ENCODE measurements at places on chromosomes 7 and 10.

- no peak for DNase-seq
Measured at GRCh38 chr10:14736600-14737081, 38.1 kb downstream of the FAM107B start.

DNA sequence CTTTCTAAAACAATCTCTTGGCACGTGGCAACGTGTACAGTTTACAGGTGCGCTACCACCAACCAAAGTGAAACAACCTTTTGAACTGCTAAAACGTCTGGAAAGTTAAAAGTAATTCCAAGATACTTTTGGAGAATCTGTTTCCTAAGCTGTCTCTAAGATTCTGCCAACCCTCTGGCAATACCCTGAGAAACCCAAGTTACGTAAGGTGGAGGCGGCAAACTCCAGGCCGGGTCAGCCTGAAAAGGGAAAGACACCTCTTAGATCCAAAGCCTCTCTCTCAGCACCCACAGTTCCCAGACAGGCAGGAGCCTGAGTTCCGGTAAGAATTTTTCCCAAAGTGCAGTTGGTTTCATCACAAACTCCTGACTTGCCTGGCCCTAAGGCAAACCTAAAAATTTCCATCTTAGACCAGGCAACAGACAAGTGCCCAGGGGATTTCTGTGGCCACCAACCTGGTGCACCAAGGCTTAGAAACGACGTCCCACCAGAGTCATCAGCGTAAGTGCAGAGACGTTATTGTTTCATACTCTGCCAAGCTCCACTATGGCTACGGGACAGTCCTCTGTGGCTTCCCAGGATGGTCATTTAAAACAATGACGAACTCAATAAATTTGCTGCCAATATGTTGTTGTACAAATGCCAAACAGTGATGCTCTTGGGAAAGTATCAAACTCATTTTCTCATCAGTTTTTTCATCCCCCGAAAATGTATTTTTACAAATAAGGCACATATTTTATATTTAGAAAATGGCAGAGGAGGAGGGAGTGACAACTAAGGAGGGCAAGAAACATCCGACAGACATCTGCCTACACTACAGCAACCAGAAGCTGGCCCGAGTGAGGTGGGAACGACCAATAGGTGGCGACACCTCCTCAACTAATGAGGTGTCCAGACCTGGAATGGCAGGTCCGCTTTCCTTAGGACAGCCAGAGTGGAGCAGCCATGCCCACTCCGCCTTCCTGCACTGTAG lies 205.8 kb upstream of the FRMD4A start:
- peak; percentile 60 for DNase-seq

GRCh38 chr10:128973221-128973620 lies 493.8 kb upstream of the MGMT start:
- no peak for DNase-seq

- DNase-seq = no peak
Measured at GRCh38 chr10:77820349-77820748, 106.2 kb downstream of the DLG5 start.

DNA sequence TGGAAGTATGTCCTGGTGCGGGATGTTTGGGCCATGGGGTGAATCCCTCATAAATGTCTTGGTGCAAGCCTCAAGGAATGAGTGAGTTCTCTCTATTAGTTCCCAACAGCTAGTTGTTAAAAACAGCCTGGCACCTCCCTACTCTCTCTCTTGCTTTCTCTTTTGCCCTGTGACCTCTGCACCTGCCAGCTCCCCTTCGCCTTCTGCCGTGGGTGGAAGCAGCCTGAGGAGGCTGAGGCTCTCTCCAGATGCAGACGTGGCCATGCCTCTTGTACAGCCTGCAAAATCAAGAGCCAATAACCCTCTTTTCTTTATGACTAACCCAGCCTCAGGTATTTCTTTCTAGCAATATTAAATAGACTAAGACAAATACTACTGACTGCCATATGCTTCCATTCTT lies 210.3 kb downstream of the POM121L12 start:
- DNase-seq = no peak

GRCh38 chr7:106462365-106462859 lies 177.6 kb upstream of the NAMPT start:
- peak; percentile 43 for DNase-seq

- DNase-seq = no peak
Measured at GRCh38 chr10:11449761-11450160, 161.7 kb downstream of the USP6NL start.

DNA sequence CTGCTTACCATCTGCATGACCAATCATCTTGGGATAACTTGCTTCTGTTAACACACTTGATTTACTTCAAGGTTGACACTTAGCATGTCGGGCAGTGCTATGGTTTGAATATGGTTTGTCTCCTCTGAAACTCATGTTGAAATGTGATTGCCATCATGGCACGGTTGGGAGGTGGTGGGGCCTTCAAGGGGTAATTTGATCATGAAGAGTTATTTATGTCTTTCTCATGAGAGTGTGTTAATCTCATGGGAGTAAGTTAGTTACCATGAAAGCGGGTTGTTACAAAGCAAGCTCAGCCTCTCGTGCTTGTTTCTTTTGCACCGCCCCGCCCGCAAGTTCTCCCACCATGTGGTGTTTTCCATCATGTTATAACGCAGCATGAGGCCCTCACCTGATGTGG lies 163.6 kb downstream of the DOCK4 start:
- DNase-seq = no peak

GRCh38 chr7:130065500-130066152 lies 4.7 kb upstream of the KLHDC10 start:
- DNase-seq = no peak

DNA sequence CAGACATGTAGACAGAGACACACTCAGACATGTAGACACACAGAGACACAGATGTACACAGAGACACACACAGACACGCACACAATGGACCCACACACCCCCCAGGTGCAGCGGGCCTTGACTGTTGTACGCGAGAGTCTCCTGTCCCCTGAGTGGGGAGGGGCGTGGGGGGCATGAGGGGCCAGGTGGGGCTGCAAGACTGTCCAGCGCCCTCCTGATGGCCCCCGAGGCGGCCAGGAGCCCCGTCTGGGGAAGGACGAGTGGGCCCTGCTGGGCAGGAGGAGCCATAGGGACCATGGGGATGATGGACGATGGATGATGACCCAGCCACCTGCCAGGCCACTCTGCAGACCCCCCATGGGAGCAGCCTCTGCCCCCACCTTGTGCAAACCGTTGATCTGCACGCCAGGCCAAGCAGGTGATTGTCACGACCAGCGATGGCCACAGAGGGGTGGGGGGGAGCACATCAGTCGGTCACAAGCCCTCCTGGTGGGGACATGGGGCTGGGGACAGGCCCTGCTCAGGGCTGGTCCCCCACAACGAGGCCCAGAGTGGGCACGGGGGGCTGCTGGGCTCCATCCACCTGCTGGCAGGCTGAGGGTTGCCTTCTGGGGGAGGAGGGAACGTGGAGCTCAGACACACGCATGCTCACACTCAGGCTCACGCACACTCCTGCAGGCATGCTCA lies 11.6 kb downstream of the VENTX start:
- DNase-seq = no peak

DNA sequence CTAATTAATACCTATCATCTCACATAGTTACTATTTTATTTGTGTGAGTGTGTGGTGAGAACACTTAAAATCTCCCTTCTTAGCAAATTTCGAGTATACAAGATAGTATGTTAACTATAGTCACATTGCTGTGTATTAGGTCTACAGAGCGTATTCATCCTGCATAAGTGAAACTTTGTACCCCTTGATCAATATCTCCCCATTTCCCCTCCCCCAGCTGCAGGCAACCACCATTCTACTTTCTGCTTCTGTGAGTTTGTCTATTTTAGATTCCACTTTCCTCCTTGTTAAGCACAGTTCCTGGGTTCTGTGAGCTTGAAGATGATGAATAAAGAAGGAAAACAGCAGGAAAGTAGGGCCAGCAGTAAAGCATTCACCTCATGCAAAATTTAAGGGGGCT lies 42.4 kb downstream of the MRPS33 start:
- DNase-seq = no peak

GRCh38 chr10:69057261-69057950 lies 30.5 kb upstream of the SRGN start:
- DNase-seq = peak; percentile 34

- no peak for DNase-seq
Measured at GRCh38 chr10:52030975-52031374, 283.1 kb upstream of the DKK1 start.

GRCh38 chr7:154792436-154793055 lies 210.4 kb downstream of the PAXIP1 start:
- no peak for DNase-seq

All from CD4-positive, alpha-beta T cell treated with Interleukin-17A for 1 hour (primary cell).